ENCODE measurements at places on chromosomes 6 and 20. TPM values are rescaled to one million over a fixed set of nuclear protein-coding genes. Genes with fewer than 3 reads are reported as not detected.

- no peak overlapping the region for H3K4me3 ChIP-seq
- H3K36me3 ChIP-seq = no peaks in the 10 kb centered on the region
- no peak overlapping the region for H3K27ac ChIP-seq
- peaks cover 4% of the 10 kb centered on the region for H3K27me3 ChIP-seq
- no peak for DNase-seq
Observed at GRCh38 chr6:1558388-1558787, 51.3 kb upstream of the FOXC1 start.

GGTLC1 gene
- not detected for total RNA-seq

DNA sequence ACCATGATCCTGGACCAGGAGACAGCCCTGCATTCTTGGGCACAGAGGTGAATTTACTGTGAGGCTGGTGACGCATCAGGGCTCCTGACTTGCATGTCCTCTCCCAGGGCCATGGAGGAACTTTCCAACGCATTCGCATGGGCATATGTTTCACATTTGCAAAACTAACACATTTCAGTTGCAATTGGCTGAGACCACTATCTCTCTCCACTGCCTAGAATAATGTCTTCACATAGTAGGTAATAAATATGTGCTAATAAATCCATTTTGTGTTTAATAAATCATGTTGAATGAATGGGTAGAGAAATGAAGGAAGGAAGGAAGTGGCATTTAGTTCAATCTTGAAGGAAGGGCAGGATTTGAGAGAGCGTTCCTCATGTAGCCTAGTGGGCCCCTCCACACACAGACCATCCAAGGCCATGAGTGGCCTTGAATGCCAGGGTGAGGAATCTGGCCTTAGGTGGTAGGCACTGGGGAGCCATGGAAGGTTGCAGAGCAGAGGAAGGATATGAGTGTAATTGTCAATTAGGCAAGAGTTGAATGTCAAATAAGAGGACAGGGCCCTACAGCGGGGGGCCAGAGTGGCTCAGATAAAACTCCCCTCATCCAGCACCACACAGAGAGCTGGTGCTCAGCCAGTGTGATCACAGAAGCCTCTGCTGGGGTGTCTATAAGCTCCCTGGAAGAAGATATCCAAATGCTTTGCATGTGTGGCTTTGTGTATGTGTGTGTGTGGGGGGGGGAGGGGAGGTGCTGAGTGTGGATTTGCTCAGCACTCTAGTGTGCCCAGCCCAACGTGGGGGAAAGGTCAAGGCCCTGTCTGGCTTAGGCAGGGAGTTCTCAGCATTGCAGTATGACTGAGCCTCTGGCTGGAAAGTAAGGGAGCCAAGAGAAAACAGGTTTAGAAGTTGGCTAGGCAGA, 30.9 kb upstream of the CCN5 start:
- H3K4me1 ChIP-seq = peaks cover 10% of the 10 kb centered on the region
- H3K27ac ChIP-seq = no peak overlapping the region
- H3K4me3 ChIP-seq = no peak overlapping the region
- H3K27me3 ChIP-seq = no peaks in the 10 kb centered on the region
- peak; percentile 32 for DNase-seq

- H3K36me3 ChIP-seq = peaks cover 33% of the 10 kb centered on the region
- no peak overlapping the region for H3K4me3 ChIP-seq
- no peak overlapping the region for H3K27ac ChIP-seq
- H3K27me3 ChIP-seq = no peaks in the 10 kb centered on the region
- no peak for DNase-seq
Observed at GRCh38 chr20:25209400-25209799, 13.9 kb downstream of the ENTPD6 start.

GRCh38 chr6:139764498-139764986, 390.1 kb upstream of the CITED2 start:
- peaks cover 47% of the 10 kb centered on the region for H3K4me1 ChIP-seq
- no peaks in the 10 kb centered on the region for H3K36me3 ChIP-seq
- DNase-seq = peak; percentile 88
- H3K27me3 ChIP-seq = no peaks in the 10 kb centered on the region

DNA sequence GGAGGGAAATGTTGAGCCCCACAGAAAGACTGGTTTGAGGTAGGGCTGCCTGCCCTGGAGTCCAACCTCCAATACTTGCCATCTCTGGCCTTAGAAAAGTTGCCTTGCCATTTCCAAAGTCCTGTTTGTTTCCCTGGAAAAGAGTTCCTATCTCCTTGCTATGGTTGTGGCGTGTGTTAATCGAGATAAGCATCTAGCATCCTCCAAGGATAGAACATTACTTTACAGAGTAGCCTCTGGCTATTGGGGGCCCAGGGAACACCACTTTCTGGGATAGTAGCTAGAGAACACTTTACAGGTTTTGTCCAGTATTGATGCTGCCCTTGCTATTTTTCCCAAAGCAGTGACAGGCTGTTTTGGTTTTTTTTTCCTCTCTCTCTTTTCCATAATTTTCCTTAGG, 57.4 kb upstream of the SASH1 start:
- H3K4me1 ChIP-seq = no peaks in the 10 kb centered on the region
- no peak overlapping the region for H3K27ac ChIP-seq
- H3K27me3 ChIP-seq = no peaks in the 10 kb centered on the region
- no peak for DNase-seq
- no peaks in the 10 kb centered on the region for H3K36me3 ChIP-seq
- no peak overlapping the region for H3K4me3 ChIP-seq

SLC17A2 gene
- not detected for total RNA-seq

SSTR4 gene
- not detected for total RNA-seq

POU3F2 gene
- total RNA-seq = 0.07 TPM

DNA sequence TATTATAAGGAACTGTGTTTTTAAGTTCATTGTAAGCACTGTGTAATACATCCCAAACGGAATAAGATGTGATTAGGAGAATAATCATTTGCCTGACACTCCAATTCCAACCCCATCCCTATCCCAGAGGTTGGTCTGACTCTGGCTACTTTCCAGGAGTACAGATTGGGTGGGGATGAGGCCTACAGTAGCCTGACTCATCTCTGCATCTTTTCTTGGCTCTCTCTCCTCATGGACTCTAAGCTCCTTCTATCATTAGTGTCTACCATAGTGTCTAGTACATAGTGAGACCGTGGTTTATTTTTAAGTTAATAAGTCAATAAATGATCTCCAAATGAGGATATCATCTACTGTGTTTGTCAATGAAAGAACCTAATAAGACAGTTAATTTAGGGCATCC, 92.2 kb upstream of the CNKSR3 start:
- no peak overlapping the region for H3K27ac ChIP-seq
- no peak for DNase-seq
- no peaks in the 10 kb centered on the region for H3K36me3 ChIP-seq
- no peaks in the 10 kb centered on the region for H3K4me1 ChIP-seq
- no peaks in the 10 kb centered on the region for H3K27me3 ChIP-seq
- no peak overlapping the region for H3K4me3 ChIP-seq

DDO gene
- not detected for total RNA-seq

- no peaks in the 10 kb centered on the region for H3K27me3 ChIP-seq
- DNase-seq = peak; percentile 90
- peaks cover 17% of the 10 kb centered on the region for H3K4me1 ChIP-seq
- peak overlapping the region; percentile 26 for H3K27ac ChIP-seq
Observed at GRCh38 chr6:24858177-24858653, 59.5 kb upstream of the ARMH2 start.

DNA sequence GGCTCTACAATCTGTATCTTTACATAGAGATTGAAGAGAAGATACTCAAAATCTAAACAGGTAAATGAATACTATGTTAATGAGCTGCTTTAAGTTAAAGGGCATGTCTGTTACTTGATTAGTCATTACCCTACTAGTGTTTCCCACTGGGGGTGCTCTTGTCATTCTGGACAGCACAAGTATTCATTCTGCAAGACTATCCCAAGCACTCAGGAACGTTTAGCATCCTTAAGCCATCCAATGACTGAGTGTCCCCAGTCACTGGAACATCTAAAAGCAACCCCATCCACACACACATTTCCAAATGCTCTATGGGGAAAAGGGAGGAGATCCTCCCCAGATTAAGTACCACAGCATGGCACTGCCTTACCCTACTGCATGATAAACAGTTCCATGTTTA, 25.7 kb downstream of the EZR start:
- no peak overlapping the region for H3K27ac ChIP-seq
- H3K4me3 ChIP-seq = no peak overlapping the region
- no peaks in the 10 kb centered on the region for H3K4me1 ChIP-seq
- H3K36me3 ChIP-seq = peaks cover 37% of the 10 kb centered on the region

PHACTR3 gene
- total RNA-seq = 26.4 TPM

GRCh38 chr6:96051555-96051954, 35.8 kb downstream of the FUT9 start:
- no peak overlapping the region for H3K27ac ChIP-seq
- no peaks in the 10 kb centered on the region for H3K27me3 ChIP-seq
- DNase-seq = no peak
- no peaks in the 10 kb centered on the region for H3K36me3 ChIP-seq
- H3K4me3 ChIP-seq = no peak overlapping the region

DNA sequence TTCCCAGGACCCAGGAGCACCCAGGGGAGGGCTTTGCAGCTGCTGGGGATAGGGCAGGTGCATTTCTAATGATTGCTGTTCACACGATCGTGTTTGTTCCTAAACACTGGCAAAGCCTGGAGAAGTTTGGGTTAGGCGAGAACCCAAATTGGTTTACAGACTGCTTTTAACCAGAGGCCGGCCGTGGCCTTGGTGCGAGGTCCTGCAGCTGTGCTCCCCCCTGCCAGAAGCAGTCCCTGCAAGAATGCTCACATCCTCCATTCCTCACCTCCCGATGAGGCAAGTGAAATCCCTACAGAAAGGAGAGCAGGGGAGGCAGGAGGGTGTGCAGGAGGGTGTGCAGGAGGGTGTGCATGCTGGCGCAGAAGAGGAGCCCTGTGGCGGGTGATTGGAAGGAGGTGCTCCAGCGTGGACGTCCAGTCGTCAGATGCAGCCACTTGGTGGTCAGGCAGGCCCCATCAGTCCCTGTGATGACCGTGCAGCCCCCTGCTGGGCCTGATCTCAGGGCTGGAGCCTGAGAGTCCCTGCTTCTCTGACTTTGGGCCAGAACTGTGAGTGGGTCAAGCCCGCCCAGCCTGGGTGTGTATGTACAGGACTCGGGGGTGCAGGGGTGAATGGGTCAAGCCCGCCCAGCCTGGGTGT, 55.7 kb upstream of the FRMD1 start:
- no peak for DNase-seq
- no peaks in the 10 kb centered on the region for H3K36me3 ChIP-seq
- no peaks in the 10 kb centered on the region for H3K4me1 ChIP-seq
- no peak overlapping the region for H3K27ac ChIP-seq
- H3K27me3 ChIP-seq = peaks cover 8% of the 10 kb centered on the region

DNA sequence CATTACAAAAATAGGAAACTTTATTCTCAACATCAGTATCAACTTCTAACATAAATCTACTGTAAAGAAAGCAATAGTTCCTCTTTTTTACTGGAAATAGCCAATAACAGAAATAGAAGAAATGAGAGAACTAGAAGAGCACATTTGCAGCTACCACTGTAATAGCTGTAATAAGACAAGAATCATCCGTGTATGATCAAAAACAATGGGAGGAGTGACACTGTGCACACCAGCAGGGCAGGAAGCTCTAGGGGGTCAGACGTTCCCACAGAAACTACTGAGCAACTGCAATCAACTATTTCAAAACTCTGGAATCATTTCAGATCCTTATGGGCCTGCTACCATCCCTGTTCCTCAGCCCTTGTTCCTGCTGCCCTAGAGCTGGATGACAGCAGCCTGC, 43.7 kb downstream of the NINL start:
- H3K27me3 ChIP-seq = no peaks in the 10 kb centered on the region
- H3K4me1 ChIP-seq = peaks cover 8% of the 10 kb centered on the region
- no peaks in the 10 kb centered on the region for H3K36me3 ChIP-seq
- no peak overlapping the region for H3K27ac ChIP-seq

WFDC12 gene
- total RNA-seq = not detected

- no peak overlapping the region for H3K4me3 ChIP-seq
- H3K27me3 ChIP-seq = no peaks in the 10 kb centered on the region
- H3K4me1 ChIP-seq = peaks cover 8% of the 10 kb centered on the region
- no peaks in the 10 kb centered on the region for H3K36me3 ChIP-seq
- no peak for DNase-seq
- H3K27ac ChIP-seq = no peak overlapping the region
Observed at GRCh38 chr20:32557319-32557718, 27.8 kb downstream of the NOL4L start.

DNA sequence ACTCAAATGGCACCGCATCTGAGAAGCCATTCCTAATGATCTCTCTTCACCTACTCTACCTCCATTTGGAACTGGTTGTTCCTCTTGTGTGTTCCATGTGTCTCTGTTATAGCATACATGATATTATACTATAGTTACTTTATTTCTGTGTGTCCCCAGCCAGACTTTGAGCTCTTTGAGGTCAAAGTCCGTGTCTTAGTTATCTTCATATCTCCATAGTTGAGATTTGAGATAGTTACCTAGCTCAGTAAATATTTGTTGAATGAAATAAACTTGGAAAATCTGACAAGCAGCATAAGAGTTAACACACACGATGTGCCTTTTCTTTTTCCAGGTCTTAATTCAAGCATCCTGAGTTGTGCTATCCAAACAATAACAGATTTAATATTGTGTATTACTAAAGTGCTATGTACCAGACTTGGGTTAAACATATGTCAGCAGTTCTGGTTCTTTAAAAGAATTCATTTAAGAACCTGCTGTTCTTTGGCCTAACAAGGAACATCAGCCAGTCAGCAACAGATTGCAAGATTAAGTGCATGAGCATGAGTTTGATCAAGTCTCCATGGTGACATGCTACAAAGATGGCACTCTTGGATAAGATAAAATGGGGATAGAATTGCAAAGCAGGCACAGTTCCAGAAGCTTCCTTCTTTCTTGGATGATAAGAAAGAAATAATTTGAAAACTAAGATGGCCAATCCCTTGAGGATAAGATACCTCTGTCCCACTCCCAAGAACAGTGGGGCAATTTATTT, 8.7 kb upstream of the TNFRSF21 start:
- no peaks in the 10 kb centered on the region for H3K27me3 ChIP-seq
- H3K36me3 ChIP-seq = no peaks in the 10 kb centered on the region
- DNase-seq = no peak
- H3K4me3 ChIP-seq = no peak overlapping the region
- H3K27ac ChIP-seq = no peak overlapping the region
- H3K4me1 ChIP-seq = no peaks in the 10 kb centered on the region

GRCh38 chr20:19431906-19432305, 219.5 kb downstream of the SLC24A3 start:
- no peak for DNase-seq
- no peaks in the 10 kb centered on the region for H3K4me1 ChIP-seq
- H3K4me3 ChIP-seq = no peak overlapping the region
- H3K27me3 ChIP-seq = peaks cover 78% of the 10 kb centered on the region
- no peak overlapping the region for H3K27ac ChIP-seq
- no peaks in the 10 kb centered on the region for H3K36me3 ChIP-seq

RUNX2 gene
- total RNA-seq = 7.3 TPM

NT5E gene
- total RNA-seq = 15.8 TPM

GRCh38 chr6:41170547-41171160, 7.7 kb upstream of the TREM2 start:
- H3K4me3 ChIP-seq = no peak overlapping the region
- H3K27ac ChIP-seq = no peak overlapping the region
- H3K27me3 ChIP-seq = peaks cover 18% of the 10 kb centered on the region
- H3K4me1 ChIP-seq = no peaks in the 10 kb centered on the region
- DNase-seq = no peak

- H3K4me3 ChIP-seq = no peak overlapping the region
- H3K27ac ChIP-seq = no peak overlapping the region
- DNase-seq = no peak
- no peaks in the 10 kb centered on the region for H3K36me3 ChIP-seq
- no peaks in the 10 kb centered on the region for H3K27me3 ChIP-seq
- no peaks in the 10 kb centered on the region for H3K4me1 ChIP-seq
Observed at GRCh38 chr20:52637201-52637600, 335.0 kb upstream of the TSHZ2 start.

RGS17 gene
- total RNA-seq = 0.40 TPM

- H3K36me3 ChIP-seq = no peaks in the 10 kb centered on the region
- no peak for DNase-seq
- H3K27ac ChIP-seq = no peak overlapping the region
- no peak overlapping the region for H3K4me3 ChIP-seq
- no peaks in the 10 kb centered on the region for H3K27me3 ChIP-seq
Observed at GRCh38 chr6:127058936-127059335, 59.5 kb upstream of the RSPO3 start.
